Activated CD4-positive, alpha-beta T cell treated with anti-CD3 and anti-CD28 coated beads for 48 hours (primary cell): ENCODE measurements at places on chromosomes 16 and 17.

GRCh38 chr17:49819138-49819537, 28.7 kb downstream of the TAC4 start:
- DNase-seq, result no peak

DNA sequence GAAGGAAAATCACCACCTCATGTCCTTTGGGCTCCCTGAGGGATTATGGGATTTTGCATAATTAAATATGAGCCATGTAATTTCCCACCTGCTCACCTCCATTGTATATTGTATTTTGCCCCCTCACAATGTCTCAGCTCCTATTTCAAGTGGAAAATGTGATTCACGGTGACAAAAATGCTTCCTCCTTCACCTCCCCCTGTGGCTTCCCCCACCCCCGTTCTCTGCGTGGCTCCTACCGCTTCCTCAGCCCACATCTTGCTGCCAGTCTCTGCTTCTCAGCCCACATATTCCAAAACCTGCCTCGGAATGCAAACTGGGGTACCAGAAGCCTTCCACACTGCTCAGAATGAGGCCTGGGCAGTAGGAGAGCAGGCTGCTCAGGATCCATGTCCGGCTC, 394.5 kb upstream of the C16orf82 start:
- peak; percentile 55 for DNase-seq

DNA sequence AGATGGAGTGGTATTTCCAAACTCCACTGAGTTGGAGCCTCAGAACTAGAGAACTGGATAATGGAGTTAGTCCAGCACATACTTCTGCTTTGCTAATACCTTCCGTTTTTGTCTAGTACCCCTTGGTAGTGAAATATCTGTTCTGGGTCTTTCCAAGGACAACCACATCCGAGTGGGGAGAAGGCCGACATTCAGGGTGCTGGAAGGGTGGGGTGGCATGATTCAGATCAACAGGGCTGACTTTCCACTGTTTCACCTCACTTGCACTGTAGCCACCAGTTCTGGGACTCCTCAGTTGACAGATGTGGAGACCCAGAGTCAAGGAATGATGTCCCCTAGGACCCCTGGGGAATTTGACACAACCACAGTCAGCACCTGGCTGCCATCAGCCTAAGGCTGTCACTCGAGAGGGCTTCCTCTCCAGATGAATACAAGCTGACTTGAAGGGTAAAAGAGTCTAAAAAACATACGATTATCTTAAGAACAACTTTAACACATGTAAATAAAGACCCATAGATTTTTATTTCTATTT, 84.8 kb upstream of the HNF1B start:
- no peak for DNase-seq

DNA sequence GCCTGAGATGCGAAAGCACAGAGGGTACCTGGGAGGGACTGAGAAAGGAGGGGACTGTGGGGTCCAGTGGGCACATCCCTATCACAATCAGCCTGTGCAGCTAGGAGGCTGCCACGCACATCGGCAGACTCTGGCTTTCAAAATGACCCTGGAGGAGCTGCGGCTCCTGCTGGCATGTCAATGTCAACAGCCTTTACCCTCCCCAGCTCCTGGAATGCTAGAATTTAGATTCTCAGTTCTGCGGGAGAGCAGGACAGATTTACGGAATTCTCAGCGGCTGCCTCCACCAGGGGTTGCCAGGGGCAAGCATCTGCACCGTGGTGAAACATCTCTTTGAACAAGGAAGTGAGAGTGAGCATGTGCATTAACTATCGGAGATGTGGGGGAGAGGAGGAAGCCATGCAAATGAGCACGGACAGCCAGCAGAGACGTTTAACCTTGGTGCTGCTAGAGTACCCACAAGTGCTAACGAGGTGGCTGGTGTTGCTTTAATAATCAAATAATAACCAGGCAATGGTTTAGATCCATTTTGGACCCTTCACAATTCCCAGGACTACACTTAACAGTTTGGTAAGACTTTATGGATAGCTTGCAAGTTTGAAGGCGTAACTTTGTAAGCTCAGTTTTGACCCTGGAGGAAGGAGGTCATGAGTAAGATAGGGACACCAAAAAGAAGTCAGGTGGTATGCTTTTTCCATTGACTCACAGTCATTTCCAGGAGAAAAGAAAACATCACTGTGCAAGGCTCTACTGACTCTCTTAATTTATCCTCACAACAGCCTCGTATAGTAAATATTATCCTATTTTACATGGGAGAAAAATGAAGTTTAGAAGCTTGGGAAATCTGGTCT, 54.1 kb downstream of the XYLT1 start:
- DNase-seq, result peak; percentile 65

- DNase-seq, result no peak
Measured at GRCh38 chr17:39230361-39230760, 4.6 kb upstream of the STAC2 start.
